ENCODE measurements at places on chromosomes 1 and 21.

- no peak for DNase-seq
Observed at GRCh38 chr21:26918323-26919079, 48.4 kb downstream of the ADAMTS5 start.

DNA sequence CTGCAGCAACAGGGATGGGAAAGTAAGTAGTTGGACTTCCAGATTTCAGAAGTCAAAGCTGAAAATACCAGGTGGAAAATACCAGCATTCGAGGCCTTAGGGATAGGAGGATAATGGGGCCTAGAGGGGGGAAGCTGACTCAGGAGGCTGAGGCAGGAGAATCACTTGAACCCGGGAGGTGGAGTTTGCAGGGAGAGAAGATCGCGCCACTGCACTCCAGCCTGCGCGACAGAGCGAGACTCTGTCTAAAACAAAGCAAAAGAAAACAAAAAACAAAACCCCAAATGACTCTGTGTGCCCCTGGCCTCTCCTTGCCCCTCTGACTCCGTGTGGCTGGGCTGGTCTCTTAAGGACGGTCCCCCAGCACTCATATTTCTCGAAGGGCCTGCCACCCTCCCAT is 3.4 kb downstream of the SH2D2A start:
- no peak for DNase-seq

DNA sequence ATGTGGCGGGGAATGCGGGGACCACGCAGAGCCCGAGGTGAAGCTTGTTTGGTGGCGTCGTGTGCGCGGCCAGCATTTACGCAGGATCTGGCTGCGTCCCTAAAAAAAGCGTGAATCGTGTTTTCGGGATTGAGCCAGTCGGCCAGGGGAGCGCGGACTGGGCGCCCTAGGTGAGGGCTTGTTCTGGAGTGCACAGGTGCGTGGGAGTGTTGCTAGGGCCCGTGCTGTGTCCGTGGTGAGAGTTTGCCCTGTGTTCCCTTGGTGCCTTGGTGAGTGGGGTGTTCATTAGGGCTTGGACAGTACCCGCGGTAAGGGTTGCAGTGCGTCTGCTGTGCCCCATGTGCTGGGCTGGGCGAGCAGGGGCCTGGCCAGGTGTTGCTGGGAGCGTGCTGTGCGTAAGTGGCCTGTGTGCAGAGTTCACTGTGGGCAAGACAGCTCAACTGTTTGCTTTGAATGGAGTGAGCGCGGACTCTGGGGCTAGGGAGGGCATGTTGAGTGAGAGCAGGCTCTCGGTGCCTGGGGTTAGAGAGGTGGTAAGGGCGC is 673 bp downstream of the CD46 start:
- peak; percentile 13 for DNase-seq

- no peak for DNase-seq
Observed at GRCh38 chr1:226637147-226637935, 88.8 kb downstream of the STUM start.

GRCh38 chr1:104932030-104932915 is 1182.6 kb downstream of the AMY1C start:
- DNase-seq: no peak

- no peak for DNase-seq
Observed at GRCh38 chr1:53585565-53585964, 126.4 kb downstream of the DMRTB1 start.

DNA sequence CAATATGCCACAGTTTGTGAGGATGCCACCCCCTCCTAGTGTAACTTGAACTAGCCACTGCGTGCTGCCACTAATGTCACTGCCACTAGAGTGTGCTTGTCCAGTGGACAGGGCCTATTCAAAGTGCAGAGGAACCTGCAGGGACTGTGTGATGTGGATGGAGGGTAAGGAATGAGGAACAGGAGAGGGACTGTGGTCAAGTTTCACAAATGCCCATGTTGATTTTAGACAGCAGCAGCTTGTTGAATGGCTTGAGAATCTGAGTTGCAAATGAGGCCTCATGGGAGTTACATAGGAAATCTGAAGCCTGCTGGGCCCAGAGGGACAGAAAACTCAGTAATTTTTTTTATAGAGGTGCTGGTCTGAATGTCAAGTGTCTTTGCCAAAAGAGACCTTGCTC is 112.3 kb downstream of the HHAT start:
- DNase-seq: no peak

DNA sequence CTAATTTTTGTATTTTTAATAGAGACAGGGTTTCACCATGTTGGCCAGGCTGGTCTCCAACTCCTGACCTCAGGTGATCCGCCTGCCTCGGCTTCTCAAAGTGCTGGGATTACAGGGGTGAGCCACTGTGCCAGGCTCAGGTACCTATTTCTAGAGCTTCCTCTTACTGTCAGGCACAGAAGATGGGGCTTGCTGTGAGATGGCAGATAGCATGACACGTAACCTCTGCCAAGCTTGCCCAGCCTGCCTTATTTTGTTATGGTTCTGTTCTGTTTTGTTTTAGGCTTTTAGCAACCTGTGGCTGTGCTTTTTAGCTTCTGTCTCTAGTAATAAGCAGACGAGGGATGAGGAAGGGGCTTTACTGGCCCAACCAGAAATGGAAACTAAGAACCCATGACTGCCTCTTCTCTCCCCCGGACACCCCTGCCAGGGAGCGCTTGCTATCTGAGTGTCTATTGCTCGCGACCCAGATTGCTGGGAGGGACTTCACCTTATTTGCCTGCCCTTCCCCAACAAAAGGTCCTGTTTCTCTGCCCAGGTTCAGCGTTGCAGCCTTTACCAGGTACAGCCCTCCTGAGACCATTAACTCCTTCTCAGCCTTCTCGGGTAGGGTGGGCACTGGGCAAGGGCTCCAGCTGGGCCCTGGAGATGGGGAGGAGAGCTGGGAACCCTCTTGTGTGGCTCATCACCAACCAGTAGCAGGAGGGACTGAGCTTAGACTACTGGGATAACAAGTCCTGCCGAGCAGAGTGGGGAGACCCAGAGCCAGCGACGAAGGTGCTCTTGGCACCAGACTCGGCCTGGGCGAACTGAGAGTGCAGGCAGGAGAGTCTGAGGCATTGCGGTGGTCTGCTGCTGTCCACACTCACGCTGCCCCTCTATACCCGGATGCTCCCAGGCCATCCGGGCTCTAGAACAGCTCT is 13.5 kb upstream of the LGR6 start:
- DNase-seq: no peak

GRCh38 chr1:43858324-43858723 is 75.3 kb upstream of the ARTN start:
- no peak for DNase-seq

- DNase-seq: no peak
Observed at GRCh38 chr1:51986718-51987117, 3.8 kb downstream of the RAB3B start.

DNA sequence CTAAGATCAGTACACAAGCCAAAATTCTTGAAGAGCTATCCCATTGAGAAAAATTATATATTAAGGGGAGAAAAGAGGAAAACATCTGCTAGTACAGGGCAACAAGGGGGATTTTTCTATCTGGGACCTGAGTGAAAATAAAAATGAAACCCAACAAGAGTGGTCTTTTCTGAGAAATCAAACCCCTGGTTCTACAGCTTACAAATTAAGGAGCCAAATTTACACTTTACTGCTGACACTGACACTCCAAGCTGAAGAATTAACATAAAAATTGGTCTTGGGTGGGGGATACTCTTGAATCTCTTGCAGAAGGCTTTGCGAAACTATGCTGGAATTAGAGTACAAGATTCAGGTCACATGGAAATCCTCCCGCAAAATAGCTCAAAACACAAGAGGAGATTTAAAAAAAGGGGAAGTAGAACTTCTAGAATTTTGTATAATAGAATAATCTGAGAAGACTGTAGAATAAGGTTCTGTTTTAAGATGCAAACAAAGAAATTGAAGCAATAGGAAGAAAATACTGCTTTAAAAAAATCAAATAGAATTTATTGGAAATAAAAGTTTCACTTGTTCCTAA is 32.1 kb upstream of the HSPA13 start:
- no peak for DNase-seq

DNA sequence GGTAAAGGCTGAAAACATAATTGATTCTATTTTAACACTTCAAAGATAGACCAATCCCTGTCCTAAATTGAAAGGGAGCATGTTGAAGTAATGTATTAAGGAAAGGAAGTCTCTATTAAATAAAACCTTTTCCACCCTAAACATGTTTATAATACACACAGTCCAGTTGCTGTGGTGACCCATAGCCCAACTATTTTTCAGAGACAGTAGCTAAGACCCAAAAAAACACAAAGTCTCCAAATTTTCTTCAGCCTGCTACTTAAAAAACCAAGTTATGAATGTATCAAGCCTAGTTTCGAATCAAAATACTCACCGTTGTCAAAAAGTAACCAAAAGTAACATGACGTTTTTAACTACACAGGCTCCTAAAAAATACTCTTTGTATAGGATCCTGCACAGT is 1.6 kb downstream of the ELK4 start:
- no peak for DNase-seq

- DNase-seq: no peak
Observed at GRCh38 chr1:109750920-109751319, 10.1 kb upstream of the GSTM3 start.

Measured in HEK293T (cell line).